ENCODE measurements at places on chromosomes 1 and 21.

DNA sequence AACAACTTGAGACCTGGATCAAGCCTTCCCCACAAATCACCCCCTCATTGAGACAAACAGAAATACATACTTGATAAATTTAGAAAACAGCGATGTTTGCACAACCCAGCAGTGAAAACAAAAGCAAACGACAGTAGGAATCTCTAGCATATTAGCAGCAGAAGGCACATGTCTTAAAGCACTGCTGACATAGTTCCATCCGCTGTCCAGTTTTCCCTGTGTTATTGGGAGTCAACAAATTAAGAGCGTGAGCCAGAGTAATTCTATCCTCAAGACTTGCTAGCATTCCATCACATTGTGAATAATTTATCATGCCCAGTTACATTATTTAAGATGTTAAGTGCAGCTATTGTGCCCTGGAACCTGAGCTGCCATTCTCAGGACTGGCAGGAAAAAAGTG, 55.3 kb downstream of the IGSF5 start:
- DNase-seq, result no peak

DNA sequence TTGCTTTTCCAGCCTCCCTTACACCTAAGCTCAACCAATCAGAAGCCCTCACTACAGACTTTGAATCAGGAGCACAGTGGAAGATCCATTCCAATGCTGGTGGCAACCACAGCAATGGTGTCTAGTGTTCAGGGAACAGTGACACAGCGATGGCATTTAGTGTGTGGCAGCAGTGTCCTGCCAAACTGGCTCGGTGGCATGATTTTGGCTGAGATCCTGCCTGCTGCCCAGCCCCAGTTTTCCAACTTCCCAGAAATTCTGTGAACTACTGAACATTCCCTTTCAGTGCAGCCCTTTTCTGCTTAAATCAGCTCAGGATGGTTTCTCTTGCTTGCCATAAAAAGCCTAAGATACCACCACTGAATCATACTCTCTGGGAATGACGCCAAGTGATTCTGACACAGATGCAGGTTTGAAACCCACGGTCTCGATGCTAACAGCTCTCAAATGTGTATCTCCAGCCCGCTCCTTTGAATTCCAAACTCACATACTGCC, 8.8 kb downstream of the ASAP3 start:
- no peak for DNase-seq

- DNase-seq, result no peak
These were observed 26.7 kb upstream of the C8B start for GRCh38 chr1:56992318-56993125.

DNA sequence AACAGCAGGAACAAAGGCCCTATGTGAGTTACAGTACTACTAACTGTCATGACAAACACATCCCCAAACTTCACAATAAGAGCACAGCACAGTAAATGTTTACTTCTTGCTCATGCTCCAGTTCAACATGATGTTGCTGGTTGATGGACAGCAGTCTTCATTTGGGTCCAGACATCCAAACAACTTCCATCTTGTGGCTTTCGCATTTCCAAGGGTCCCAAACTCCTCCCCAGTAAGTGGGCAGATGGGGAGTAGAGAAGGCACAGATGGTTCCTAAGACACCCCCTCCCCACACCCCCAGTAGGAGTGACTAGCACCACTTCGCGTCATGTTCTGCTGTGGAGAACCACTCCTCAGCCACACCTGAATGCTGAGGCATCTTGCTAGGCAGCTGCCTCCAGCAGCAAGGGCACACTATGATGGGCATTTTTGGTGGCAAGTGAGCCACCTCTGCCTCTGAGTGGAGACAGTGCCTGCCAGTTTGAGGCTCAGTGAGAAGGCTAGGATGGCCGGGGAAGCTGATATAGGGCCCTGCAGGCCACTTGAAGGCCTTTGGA, 32.7 kb upstream of the CD2 start:
- DNase-seq, result no peak

GRCh38 chr1:154429118-154429517, 24.0 kb downstream of the IL6R start:
- no peak for DNase-seq

DNA sequence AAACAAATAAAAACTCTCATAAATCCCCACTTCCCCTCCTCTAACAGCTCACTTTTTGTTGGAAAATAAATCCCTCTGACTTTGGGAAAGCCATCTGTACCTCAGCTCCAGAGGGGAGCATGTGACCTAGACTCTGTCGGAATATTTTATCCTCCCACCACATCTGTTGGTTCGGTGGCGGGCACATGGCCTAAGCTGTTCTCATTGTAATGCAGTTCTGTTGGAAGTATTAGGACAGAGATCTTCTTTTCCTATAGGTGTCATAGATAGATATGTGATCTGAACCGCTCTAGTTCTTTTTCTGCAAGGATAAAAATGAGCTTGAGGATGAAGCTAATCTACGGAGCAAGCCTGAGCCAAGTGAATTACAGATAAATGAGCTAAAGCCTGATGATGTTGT, 50.5 kb upstream of the EPS8L3 start:
- no peak for DNase-seq

DNA sequence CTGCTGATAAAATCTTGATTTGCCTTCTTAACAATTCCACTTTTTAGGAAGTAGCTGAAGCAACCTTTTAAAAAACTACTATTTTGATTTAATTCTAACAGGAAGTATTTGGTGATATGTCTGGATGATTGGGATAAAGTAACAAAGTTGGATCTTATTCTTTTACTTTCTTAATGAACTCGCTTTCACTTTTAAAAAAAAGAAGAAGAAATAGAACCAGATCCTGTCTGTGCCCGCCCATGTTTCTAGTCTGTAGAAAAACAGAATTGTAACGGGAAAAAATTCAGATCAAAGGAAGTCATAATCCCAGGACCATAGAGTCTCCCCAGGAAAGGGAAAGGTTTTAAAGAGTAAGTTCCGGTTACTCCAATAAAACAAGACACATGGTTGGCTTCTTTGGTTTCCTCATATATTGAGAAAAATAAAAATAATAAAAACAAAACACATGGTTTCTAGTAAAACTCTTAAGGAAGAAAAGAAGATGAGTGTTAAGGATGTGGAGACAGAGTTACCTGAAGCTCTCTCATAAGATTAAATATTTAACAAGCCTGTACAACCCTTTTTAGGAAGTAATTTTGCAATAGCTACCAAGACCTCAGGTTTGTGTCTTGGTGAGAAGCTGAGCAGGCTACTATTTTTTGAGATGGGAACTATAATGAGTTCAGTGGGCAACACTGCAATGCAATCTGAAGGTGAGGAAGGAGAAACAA, 4.9 kb downstream of the CD48 start:
- no peak for DNase-seq

GRCh38 chr1:14769486-14770274, 171.2 kb downstream of the KAZN start:
- no peak for DNase-seq

- DNase-seq, result no peak
These were observed 117.2 kb downstream of the PCP4 start for GRCh38 chr21:39984286-39984991.

DNA sequence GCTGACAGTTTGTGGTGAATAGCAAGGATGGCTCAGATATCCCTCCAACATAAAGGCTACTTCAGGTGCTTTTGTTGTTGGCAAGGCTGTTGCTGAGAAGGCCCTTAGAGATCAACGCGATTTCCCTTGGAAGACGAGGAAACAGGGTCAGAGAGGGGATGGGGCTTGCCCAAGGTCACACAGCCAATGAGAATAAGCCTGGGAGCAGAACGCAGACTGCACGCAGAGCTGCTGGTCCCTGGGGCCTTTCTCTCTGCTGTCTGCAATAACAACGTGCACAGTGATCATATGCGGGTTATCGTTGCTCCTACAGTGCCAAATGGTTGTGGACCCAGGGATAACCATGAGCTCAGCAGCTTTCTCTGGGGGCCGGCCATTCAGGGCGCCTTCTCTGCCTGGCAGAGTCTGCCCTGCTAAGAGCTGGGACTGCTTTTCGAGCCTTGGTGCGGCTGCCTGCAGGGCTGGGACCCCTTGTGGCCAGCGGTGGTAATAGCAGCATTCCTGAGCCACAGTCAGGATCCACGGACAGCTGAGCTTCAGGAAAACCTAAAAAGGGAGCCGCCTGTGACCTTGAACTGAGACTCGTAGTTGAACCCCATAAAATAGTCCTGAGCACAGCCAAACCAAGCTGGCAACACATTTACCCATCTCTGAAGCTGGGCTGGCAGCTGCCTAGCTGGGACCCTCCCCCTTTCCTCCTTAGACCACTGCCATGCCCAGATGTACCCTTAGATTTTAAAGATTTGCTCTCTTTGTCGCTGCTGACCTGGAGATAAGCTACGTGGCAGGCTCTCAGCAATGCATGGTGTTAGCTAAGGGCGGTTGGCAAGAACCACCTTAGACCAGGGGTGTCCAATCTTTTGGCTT, 39.8 kb downstream of the HTR6 start:
- DNase-seq, result peak; percentile 12

DNA sequence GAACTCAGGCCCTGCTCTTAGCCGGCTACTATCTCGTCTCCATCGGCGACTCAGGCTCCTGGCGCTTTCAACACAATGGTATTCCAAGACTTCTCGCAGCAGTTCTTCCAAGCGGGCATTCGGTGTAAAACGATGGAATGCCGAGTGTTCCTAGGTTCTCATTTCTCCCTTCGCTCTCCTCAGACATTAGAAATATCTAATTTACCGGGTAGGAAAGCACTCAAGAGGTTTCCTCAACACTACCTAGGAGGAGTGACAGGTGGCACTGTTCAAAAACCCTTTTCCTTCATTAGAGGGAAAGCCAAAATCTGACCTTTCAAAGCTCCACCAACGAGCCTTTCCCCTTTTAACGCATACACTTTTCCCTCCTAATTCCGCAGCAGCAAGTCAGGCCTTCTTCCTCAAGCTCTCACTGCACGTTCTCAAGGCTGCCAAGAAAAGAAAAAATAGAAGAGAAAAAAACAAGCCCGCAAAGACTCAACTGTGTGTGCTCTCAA, 601 bp downstream of the UBE2G2 start:
- DNase-seq, result peak; percentile 32

- DNase-seq, result peak; percentile 83
These were observed 21.3 kb downstream of the UBASH3A start for GRCh38 chr21:42424914-42425541.

- no peak for DNase-seq
These were observed 65.5 kb upstream of the LAPTM5 start for GRCh38 chr1:30822966-30823581.

GRCh38 chr21:44333509-44334328, 5.5 kb downstream of the CFAP410 start:
- no peak for DNase-seq

DNA sequence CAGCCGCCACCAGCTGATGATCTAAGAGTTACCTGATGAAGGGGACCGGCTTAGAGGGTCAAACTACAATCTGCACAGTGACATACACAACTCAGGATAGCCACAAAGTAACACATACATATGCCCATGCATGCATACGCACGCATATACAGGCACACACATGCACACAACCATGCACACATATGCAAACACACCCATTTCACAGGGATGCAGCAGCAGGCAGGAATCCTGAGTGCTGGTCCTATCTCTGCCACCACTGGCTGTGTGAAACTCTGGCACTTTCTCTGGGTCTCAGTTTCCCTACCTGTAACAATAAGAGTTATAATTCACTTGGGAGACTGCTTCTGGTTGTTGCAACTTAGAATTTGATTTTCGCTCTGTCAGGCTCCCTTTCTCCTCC, 520.2 kb downstream of the PTPRU start:
- DNase-seq, result no peak

DNA sequence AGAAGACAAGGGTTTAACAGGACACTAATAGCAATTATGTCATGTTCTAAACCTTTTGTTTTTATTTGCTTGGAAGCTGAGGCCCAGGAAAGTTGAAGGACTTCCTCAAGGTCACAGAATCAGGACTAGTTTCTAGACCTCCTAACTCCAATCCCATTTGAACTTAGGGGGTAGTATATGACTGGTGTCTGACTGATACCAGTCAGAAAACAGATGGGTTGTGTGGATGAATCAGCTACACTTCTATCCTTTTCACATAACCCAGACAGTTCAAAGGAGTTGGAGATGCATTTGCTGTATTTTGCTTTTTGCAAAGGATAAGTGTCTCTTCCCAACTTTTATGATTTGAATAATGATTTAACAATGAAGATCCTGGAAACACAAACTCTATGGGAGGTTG, 322.5 kb downstream of the HLX start:
- no peak for DNase-seq

DNA sequence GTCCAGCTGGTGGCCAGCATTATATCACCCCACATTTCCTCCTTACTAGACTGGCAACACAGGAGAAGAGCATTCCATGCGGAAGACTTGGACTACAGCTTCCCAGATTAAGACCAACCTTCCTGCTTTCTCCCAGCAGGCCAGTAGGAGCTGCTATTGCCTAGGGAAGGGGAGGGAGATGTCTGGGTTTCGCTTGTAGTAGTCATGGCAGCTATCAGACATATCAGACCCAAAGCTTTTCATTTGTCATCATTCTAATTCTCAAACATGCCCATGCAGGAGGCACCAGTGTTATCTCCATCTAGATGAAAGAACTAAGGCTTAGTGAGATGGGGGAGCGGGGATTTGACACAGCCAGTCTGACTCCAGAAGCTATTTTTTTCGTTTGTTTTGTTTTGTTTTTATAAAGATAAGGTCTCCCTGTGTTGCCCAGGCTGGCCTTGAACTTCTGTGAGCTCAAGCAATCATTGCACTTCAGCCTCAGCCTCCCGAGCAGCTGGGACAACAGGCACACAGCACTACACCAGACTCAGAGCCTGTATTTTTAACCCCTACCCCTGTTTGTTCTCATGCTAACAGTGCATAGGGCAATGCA, 4.5 kb downstream of the PLA2G2A start:
- no peak for DNase-seq

DNA sequence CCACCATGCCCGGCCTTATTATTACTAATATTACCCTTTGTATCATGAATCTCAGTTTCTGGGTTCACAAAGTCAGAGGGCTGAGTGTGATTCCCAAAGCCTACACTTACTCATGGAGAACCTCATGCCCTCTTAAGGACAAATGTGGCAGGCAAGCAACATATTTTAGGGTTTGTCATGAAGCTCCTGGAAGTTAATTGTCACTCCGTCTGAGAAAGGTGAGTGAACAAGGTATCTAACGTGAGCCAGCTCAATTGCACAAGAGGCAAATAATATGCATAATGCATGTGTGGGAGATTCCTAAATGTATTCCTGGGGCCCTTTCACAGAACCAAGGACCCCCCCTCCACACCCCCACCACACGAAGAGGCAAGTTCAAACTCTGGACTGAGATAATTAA, 10.1 kb upstream of the TIAM1 start:
- no peak for DNase-seq

Data from KG1 (cell line).